SK-N-DZ (cell line): ENCODE measurements at places on chromosomes 7 and 10.

- DNase-seq = no peak
Observed at GRCh38 chr7:147265528-147265927, 1148.9 kb downstream of the CNTNAP2 start.

GRCh38 chr7:23356726-23357125, 57.6 kb downstream of the MALSU1 start:
- DNase-seq = no peak

- no peak for DNase-seq
Observed at GRCh38 chr7:77933394-77933793, 134.8 kb downstream of the PHTF2 start.

DNA sequence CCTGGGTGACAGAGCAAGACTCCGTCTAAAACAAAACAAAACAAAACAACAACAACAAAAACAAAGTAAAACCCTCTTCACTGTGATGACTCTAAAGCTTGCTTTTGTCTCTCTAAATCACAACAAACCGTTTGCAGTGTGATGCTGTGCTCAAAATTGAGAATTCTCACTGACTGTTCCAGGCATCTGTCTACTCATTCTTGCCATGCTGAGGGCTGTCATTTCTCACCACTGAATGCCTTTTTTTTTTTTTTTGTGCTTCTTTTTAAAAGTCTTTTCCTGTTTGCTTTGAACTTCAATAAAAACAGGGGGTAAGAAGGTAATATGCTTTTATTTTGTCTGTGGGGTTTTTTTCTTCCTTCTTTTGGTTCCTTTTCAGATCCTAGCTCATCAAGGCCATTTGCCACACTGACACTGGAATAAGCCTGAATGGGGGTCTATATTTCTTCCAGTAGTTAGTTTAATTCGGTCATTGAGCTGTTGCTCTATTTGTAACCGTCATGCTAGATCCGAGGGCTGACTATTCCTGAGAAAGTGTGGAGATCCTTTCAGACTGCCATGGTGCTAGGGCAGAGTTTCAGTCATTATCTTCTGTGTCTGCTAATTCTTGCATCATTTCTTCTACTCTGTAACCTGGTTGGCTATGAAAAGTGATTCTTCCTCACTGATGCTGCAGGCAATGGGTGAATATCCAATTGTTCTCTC, 10.6 kb downstream of the FAS start:
- no peak for DNase-seq

DNA sequence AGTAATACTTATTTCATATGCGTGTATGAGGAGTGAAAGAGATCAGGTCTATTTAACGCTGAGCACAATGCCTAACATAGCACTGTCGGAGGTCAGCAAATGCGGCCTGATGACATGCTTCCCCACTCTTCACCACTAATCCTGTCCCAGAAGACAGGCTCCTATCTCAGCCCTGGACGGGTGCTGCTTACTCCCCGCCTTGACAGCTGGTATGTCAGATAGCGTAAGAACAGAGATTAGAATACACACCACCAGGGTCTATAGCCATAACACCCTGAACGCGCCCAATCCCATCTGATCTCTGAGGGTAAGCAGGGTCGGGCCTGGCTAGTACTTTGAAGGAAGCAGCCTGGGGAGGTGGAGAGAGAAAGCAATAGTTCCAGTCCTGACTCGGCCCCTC, 32.3 kb upstream of the TM9SF3 start:
- no peak for DNase-seq

GRCh38 chr10:31520986-31521831, 202.2 kb downstream of the ZEB1 start:
- DNase-seq = no peak

DNA sequence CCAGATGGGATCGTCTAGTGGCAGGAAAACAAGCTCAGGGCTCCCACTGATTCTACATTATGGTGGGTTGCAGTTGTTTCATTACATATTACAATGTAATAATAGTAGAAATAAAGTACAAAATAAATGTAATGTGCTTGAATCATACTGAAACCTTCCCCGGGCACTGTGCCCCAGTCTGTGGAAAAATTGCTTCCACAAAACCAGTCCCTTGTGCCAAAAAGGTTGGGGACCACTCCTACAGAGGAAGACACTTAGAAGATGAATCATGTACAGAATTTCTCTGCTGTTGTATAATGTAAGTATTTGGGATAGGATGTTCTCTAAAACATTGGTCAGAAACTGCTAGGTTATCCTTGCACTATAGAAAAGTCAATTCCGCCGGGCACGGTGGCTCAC, 11.3 kb upstream of the PHYH start:
- DNase-seq = no peak

- DNase-seq = no peak
Observed at GRCh38 chr7:26658389-26659084, 205.9 kb downstream of the SKAP2 start.

DNA sequence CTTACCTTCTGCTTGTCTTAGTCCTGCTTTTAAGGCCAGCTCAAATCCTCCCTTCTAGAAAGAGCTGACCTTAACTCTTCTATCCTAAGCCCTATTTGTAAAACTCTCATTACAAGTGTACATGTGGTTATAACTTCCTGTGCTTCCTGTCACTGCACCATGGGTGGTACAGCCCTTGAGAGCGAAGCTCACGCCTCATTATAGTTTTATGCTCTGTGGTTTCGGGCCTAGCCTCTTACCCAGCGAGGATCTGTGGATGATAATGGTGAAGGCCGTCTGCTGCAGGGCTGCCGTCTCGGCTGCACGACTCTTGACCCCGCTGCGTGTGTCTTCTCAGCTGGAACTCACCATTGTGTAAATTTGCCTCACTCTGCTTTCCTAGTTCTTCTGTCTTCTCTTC, 74.6 kb downstream of the CUL1 start:
- DNase-seq = no peak

DNA sequence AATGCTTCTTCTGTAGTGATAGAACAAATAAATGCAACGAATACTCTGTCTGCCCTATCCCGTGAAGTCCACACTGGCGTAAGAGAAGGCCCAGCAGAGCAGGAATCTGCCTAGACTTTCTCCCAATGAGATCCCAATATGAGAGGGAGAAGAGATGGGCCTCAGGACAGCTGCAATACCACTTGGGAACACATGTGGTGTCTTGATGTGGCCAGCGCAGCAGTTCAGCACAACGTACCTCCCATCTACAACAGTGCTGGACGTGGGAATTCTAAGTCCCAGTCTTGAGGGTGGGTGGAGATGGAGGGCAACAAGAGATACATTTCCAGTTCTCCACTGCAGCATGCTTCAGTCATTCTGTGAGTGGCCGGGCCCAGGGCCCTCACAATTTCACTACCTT, 45.8 kb downstream of the FIGNL1 start:
- no peak for DNase-seq

- peak; percentile 36 for DNase-seq
Observed at GRCh38 chr10:48242171-48242904, 32.2 kb downstream of the FRMPD2 start.

- no peak for DNase-seq
Observed at GRCh38 chr7:156029460-156030007, 217.3 kb upstream of the SHH start.

DNA sequence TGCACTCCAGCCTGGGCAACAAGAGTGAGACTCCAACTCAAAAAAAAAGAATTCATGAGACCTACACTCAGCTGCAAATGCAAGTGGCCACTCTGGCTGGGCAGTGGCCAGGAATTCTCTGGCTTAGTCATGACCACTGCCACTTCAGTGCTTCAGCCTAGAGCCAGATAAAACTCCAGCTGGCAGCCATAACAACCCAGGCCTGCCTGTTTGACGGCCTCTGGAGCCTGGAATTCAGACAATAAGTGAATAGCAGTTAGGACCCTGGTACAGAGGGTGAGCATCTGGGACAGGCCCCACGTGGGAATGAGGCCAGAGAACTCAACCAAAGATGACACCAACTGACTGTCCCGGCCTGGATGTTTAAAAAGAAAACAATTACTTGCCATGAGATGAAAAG, 18.9 kb downstream of the RCC1L start:
- DNase-seq = no peak

DNA sequence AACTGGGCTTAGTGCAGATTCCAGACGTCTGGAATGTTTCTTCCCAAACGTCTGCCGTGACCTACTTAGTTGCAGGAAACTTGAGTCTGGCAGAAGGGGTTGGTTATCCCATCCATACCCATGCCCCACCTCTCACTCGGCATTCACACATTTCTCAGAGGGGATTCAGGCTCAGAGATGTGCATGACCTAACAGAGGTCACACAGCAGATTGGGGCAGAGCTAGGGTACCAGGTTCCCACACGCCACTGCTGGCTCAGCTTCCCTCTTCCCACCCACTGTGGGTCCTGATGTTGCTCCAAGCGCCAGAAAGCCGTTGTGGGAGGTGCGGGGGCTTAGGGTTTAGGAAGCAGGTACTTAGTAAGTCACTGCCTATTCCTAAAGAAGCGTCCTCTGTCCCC, 3.0 kb downstream of the UCMA start:
- no peak for DNase-seq

GRCh38 chr10:32232378-32232777, 114.6 kb downstream of the EPC1 start:
- no peak for DNase-seq

DNA sequence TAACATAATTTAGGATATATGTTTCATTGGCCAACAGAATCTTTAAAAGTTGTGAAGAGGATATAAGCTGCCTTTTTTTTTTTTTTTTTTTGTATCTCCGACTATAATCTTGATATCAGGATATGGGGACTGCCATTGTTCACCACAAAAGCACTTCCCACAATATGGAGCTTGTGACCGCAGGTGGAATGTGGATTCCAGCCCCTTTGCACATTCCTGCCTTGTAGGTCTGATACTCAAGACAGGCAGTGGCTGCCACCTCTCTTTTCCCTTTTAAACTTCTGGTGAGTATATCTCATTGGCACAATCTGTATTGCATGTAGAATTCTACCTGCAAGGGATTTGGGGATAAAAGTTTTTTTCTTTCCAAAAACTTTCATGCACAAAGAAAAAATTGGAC, 272.7 kb upstream of the VWC2 start:
- DNase-seq = no peak

- DNase-seq = no peak
Observed at GRCh38 chr7:25515633-25516275, 287.5 kb upstream of the NPVF start.

- no peak for DNase-seq
Observed at GRCh38 chr10:84198206-84198915, 4.0 kb downstream of the CDHR1 start.

GRCh38 chr7:154503962-154504550, 451.9 kb downstream of the DPP6 start:
- DNase-seq = peak; percentile 53

- no peak for DNase-seq
Observed at GRCh38 chr10:127174866-127175265, 21.5 kb downstream of the INSYN2A start.

DNA sequence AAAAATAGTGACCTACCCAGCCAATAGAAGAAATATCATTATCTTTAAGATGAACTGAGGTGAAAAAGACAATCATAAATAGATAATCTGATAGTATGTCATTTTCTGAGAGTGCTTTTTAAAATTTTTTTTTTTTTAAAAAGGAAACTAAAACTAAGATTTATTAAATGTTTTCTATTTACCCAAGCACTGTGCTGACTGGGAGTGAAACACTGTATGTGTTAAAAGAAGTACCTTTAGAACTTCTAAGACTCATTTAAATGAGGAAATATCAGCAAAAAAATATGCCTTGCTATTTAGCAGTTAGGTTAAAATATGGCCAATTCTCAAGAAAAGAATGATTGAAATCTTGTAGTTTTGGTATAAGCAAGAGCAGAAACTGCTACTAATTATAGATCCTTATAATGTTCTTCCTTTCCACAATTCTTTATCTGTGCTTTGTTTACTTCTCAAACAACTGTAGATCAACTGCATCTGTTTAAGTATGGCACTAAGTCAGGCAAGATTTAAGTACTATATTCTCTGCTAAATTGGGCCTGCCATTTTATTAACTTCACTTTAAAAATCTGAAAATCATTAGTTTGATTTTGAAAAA, 39.5 kb upstream of the WNT2 start:
- no peak for DNase-seq

GRCh38 chr10:89838044-89838615, 136.7 kb downstream of the KIF20B start:
- DNase-seq = no peak

DNA sequence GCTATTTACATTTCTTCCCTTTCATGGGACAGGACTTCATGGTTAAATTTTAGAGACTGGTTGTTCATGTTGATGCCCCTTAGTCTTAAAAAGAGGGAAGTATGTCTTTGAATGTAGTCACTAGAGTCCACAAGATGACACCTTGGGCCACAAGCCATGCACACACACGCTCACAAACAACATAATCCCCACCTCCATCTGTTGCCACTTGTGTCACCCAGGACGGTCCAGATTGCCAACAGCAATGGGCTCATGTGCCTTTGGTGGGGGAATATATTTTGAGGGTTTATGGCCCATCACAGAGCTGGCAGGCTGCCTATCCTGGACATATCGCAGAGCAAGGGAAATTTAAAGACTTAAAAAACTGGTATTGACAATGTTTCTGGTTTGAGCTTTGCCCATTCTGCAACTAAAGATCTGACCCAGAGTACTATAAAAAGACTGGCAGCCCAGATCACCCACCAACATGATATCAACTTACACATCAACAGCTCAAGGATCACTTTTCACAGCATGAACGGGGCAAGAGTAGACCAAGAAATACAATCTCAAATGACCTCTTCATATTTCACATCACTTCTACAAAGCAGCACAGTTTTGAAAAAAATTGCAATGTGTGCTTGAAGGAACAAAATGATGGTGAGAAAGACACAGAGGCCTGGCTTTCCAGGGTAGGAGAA, 50.5 kb downstream of the STRA8 start:
- no peak for DNase-seq

GRCh38 chr7:77459311-77459726, 43.2 kb upstream of the GSAP start:
- no peak for DNase-seq

- no peak for DNase-seq
Observed at GRCh38 chr10:72946963-72947362, 7.6 kb downstream of the PLA2G12B start.

- DNase-seq = no peak
Observed at GRCh38 chr7:70923181-70923845, 208.6 kb upstream of the GALNT17 start.

GRCh38 chr10:97180986-97181385, 4.8 kb downstream of the SLIT1 start:
- no peak for DNase-seq

DNA sequence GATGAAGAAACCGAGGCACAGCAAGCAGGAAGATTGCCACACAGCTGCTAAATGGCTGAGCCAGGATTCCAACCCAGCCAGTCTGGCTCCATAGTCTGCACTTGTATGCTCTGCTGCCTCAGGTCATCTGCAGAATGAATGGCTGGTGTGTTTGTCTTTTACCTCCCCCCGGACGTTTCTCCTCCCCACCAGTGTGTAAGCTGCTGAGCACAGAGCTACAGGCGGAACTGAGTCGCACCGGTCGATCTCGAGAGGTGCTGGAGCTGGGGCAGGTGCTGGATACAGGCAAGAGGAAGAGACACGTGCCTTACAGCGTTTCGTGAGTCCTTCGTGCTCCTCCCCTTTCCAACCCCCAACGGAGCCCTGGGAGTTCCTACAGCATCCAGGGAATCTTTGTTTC, 2.6 kb downstream of the CNPY4 start:
- DNase-seq = no peak

- no peak for DNase-seq
Observed at GRCh38 chr10:88651101-88651551, 13.1 kb upstream of the LIPF start.
